IMR-90 (cell line): ENCODE measurements at places on chromosomes 7 and 10.

GRCh38 chr10:124087672-124088634, 5.4 kb downstream of the CHST15 start:
- no peak for DNase-seq

- DNase-seq = no peak
Measured at GRCh38 chr10:80702143-80702542, 164.4 kb downstream of the SH2D4B start.

- DNase-seq = no peak
Measured at GRCh38 chr10:99685597-99685967, 26.3 kb downstream of the ENTPD7 start.

- no peak for DNase-seq
Measured at GRCh38 chr7:3862774-3863173, 561.7 kb downstream of the SDK1 start.

DNA sequence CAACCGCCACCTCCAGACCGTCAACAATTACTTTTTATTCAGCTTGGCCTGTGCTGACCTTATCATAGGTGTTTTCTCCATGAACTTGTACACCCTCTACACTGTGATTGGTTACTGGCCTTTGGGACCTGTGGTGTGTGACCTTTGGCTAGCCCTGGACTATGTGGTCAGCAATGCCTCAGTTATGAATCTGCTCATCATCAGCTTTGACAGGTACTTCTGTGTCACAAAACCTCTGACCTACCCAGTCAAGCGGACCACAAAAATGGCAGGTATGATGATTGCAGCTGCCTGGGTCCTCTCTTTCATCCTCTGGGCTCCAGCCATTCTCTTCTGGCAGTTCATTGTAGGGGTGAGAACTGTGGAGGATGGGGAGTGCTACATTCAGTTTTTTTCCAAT, 146.6 kb downstream of the CHRM2 start:
- no peak for DNase-seq
